NCI-H2081 (cell line): ENCODE measurements at places on chromosomes 16 and 17.

GRCh38 chr17:27438348-27438998 is 17.8 kb upstream of the KSR1 start:
- DNase-seq: no peak

- no peak for DNase-seq
Observed at GRCh38 chr17:59775786-59776350, 68.4 kb downstream of the VMP1 start.

DNA sequence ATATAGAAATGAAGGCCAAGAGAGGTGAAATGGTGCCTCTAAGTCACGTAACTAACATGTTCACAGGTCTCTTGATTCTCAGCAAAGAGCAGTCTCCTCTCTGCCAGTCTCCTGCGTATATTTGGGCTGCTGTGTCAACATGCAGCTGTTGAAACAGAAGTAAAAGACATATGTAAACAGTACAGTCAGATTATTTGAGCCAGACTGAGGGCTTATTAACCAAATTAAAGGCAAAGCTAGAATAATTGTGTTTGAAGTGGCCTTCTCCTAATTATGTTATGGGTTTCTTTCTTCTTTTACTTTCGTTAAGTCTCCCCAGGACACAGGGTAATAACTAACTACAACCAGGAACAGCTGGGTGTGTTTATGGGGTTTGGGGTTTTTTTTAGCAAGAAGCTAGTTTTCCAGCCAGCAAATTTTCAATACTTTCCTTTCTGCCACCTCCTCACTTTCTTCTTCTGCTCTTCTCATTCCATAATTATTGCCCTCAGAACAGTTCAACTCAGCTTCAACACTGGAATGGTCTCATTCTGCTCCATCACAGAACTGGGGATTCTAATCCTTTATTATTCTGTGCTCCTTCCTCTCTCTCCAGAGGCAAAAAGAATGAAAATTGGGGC is 18.4 kb downstream of the G6PC1 start:
- DNase-seq: peak; percentile 78

GRCh38 chr16:69706256-69706974 is 19.9 kb downstream of the NQO1 start:
- no peak for DNase-seq

GRCh38 chr17:78658281-78658785 is 81.1 kb upstream of the DNAH17 start:
- DNase-seq: no peak

GRCh38 chr17:81454473-81454872 is 58.1 kb downstream of the ACTG1 start:
- no peak for DNase-seq

DNA sequence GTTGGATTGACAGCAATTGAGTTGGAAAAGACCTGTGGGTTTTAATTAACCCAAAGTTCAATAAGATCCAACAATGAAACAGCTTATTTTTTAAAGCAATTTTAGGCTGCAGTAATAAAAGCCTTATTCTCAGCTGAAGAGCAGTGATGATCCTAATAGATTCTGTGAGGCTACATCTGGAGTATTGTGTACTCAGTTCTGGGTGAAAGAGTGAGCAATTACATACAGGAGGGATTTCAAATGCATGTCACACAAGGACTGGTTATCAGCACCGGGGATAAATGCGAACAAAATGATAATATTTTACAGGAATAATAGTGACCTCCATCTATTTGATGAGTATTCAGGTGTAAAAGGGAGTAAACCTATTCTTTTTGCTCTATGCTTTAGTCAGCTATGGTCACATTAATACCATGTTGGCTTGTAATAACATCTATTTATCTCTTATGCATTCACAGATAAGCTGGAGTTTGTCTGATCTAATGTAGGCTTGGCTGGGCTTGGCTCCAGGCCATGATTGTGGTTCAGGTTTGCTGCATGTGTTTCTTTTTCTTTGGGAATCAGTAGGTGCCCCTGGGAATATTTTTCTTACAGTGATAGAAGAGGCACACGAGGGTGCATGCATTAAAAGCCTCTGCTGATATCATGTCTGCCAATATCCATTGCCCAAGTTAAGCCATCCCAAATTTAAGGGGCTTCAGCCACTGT is 22.2 kb upstream of the TOX3 start:
- peak; percentile 78 for DNase-seq

- DNase-seq: no peak
Observed at GRCh38 chr16:57411362-57411976, 6.9 kb downstream of the CCL17 start.

- no peak for DNase-seq
Observed at GRCh38 chr17:15157051-15157450, 108.1 kb downstream of the PMP22 start.

GRCh38 chr17:29041091-29041490 is 1.9 kb upstream of the PIPOX start:
- no peak for DNase-seq

DNA sequence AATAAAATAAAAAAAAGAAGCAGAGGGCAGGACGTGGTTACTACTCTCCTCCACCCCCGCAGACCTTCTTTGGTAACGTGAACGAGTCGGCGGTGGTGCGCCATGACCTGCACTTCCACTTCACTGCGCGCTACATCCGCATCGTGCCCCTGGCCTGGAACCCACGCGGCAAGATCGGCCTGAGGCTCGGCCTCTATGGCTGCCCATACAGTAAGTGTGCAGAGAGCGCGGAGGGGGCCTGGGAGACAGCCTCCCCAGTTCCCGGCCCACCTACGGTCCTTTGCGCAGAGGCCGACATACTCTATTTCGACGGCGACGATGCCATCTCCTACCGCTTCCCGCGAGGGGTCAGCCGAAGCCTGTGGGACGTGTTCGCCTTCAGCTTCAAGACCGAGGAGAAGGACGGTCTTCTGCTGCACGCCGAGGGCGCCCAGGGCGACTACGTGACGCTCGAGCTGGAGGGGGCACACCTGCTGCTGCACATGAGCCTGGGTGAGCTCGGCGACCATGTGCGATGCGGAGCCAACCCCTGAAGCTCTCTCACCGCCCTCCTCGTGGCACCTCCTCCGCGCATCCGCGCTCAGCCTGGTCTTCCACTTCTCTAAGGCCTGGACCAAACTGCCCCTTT is 2.7 kb downstream of the CNTNAP1 start:
- no peak for DNase-seq

DNA sequence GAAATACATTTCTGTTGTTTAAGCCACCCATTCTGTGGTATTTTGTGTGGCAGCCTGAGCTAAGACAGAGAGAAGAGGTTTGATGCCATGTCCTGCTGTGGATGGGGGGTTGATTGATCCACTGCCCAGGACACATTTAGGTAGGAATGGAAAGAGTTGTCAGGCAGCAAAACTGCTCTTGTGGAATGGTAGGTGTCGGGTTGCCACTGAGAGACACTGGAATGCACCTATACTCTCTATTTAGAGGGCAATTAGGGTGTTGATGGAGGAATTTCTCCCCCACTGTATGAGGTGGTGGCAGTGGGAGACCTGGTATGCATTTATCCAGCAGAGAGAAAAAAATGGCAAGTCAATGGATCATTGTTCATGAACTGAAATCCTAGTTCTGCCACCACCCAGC is 30.9 kb downstream of the CBLN1 start:
- DNase-seq: no peak

DNA sequence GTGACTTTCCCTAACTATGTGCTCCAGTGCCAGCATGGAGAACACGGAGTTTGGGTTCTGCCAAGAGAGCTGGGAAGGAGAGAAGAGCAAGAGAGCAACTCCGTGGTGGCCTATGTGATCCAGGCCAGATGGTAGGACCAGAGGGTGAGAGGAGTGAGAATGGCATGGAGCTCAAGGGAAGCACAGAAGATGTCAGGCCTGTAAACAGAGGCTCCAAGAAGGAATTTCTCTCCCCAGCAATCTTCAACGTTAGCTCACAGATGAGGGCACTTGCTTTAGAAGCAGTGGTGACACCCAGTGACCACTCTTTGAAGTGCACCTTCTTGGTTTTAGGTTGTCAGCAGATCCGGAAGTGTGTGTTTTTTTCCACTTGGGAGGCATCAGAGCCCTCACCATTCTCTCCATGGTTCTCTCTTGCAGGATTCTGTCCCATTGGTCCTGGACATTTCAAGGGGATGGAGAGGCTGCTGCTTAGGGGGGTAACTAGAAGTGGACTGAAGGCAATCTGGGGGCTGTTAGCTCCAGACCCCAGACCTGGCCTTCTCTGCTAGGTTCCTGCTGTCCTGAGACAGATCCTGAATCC is 18.1 kb upstream of the TMEM98 start:
- DNase-seq: peak; percentile 52

DNA sequence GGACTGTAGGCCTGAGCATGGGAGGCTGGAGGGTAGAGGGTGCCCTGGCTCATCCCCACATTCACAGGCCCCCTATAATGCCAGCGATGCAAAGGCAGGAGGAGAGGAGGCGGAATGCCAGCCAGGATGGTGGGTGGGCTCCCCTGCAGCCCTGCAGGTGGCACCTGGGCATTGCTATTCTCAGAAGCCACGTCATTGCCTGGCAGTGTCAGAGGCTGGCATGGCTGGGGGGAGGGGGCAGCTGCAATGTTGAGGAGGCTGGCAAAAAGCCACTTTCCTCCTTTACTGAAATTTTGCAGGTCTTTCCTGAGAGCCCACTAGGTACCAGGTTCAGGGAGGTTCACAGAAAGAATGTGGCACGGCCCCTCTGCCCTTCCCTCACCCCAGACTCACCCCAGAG is 36.2 kb downstream of the RAB11FIP4 start:
- no peak for DNase-seq

GRCh38 chr17:76351526-76352071 is 2.1 kb downstream of the PRPSAP1 start:
- no peak for DNase-seq

- no peak for DNase-seq
Observed at GRCh38 chr17:17922070-17922614, 50.1 kb downstream of the TOM1L2 start.

GRCh38 chr16:89393738-89394406 is 96.5 kb downstream of the ANKRD11 start:
- no peak for DNase-seq

DNA sequence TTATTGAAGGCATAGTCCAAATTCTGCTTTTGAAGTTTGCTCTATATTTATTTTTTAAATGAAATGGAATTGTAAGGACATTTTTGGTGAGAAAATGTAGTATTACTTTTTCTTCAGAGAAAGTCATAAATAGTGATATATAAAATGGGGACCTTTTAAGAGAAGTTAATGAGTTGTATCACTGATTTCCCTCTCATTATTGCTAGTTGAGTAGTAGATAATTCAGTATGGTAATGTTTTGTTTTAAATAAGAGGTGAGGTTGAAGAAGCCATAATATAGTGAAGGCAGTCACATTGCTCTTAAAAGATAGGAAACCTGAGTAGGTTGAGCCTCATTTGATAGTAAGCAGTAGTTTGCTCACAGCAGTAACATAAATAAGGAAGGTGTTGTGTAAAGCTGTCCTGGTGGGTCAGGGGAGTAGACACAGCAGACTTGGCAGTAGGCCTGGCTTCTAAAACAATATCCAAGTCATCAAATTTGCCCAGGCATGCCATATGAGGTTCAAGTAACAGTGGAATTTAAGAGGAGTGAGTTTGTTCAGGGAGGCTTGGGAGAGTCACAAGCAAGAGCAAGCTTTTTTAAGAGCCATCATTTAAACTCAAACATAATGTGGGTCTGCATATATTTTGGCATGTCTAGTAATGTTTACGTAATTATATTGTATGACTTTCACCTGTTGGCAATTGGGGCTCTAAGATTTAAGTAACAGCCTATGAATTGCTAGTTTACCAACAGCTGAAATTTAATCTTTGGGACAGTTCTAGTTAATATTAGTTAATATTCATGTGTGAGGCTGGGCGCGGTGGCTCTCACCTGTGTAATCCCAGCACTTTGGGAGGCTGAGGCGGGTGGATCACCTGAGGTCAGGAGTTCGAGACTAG is 6.5 kb downstream of the NFATC3 start:
- DNase-seq: peak; percentile 64

DNA sequence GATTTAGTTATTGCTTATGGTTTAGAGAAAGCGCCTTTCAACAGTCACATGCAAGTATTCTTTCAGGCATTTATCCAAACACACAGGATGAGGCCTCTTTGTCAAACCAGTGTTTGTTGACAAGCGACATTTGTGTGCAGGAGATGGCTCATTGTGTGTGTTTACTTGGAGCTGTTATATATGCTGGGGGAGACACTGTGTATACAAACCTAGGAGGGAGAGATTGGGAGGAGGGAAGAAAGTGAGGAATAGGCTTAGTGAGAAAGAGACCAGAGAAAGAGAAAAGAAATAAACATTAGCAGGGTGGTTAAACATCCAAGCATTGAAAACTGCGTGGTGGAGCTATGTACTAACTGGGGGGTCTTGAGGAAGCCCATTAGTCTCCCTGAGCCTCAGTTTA is 437.6 kb downstream of the MAF start:
- DNase-seq: peak; percentile 49

GRCh38 chr17:2215616-2216364 is 87.8 kb downstream of the SMG6 start:
- DNase-seq: no peak

- no peak for DNase-seq
Observed at GRCh38 chr17:38600906-38601305, 4.8 kb downstream of the SRCIN1 start.

- DNase-seq: no peak
Observed at GRCh38 chr17:43595466-43595865, 49.3 kb upstream of the ETV4 start.

DNA sequence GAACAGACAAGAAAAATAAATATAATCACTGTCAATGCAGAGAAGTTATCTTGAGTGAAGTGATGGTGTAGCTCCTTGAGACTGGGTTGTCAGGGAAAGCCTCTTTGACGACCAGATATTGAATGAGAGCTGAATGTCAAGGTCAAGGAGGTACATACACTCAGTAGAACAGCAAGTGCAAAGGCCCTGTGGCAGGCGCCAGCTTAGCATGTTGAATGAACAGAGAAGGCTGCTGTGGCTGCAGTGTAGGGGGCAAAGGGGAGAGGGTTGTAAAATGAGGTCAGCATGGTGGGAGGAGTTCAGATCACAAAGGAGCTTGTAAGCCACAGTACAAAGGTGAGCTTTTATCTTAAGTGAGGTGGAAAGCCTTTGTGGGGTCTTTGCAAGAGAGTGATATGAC is 111.5 kb downstream of the ZFHX3 start:
- DNase-seq: no peak

GRCh38 chr17:10251212-10251948 is 53.0 kb upstream of the GAS7 start:
- no peak for DNase-seq

DNA sequence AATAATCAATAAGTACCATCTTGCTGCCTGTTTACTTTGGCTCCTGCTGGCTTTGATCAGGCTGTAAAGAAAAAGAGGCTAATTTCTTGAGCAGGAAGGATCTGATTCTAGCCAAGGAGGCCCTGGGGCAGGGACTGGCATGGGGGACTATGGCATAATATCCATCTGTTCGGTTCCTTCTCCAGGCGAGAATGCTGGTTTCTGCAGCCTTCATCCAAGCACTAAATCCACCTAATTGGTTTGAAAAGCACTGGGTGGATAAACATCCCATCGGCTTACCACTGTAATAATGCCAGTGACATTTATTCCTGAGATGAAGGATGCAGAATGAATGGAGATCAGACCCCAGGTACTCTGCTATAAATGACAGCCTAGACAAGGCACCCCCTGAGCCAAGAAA is 180.0 kb upstream of the ASIC2 start:
- no peak for DNase-seq

DNA sequence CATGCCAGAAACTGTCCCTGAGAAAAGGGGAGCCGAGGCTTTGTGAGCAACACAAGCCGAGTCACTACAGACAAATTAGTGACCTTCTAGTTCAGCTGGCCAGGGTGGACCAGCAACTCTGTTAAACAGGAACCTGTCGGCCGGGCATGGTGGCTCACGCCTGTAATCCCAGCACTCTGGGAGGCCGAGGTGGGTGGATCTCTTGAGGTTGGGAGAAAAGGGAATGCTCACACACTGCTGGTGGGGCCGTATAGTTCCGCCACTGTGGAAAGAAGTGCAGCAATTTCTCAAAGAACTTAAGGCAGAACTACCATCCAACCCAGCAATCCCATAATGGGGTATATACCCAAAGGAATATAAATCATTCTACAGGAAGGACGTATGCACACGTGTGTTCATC is 67.8 kb downstream of the C16orf95 start:
- DNase-seq: no peak
